ENCODE measurements at places on chromosomes 12 and 14.

DNA sequence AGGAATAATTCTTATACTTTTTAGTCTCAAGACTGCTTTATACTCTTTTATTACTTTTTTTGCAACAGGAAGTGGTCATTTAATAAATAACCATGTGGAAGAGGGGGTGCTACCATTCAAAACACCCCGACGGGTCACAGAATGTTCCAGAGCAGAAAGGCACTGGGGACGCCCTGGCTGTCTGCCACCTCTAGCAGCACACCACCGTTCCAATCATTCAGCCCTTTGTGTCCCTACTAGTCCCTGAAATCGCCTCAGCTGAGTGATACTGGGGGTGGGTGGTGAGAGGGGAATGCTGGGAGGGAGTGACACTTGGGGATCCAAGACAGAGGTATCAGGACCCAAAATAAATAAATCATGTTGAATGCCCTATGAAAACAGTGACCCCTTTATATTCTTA, 52.4 kb downstream of the MON2 start:
- no peak for DNase-seq

DNA sequence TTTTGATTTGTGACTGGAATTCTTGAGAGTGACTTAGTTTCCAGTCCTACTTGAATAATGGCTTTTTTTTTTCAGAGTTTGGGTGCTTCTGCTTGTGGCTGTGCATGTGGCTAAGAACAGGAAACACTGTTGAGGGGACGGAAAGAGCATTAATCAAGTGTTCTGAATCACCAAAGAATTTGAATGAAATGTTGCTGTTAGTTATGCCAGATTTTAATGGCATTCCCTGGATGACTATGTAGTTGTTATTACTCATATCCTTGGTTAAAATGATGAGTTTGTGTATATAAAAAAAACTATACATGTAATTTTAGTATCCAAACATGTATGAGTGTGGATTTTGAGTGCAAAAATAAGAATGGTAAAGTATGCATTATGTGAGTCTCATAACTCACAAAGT, 347.9 kb downstream of the BCAT1 start:
- DNase-seq, result no peak

DNA sequence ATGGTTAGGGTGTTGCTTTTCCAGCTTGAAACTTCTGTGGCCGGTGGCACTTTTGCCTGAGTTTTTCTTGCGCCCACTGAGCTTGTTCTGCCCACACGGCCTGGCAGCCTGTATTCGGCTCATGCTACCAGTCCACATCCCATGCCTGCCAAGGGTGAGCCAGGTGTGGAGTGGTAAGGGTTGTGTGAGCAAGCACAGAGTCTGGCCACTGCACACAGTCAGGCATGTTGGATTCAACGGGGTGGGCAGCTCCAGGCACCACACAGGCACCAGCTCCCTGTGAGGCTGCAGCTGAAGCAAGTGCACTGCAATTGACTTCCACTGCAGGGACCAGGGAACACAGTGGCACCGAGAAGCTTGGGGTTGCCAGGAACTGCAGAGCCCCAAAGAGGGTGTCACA, 18.8 kb upstream of the NTS start:
- no peak for DNase-seq

GRCh38 chr14:61589691-61590581, 105.4 kb upstream of the HIF1A start:
- no peak for DNase-seq

DNA sequence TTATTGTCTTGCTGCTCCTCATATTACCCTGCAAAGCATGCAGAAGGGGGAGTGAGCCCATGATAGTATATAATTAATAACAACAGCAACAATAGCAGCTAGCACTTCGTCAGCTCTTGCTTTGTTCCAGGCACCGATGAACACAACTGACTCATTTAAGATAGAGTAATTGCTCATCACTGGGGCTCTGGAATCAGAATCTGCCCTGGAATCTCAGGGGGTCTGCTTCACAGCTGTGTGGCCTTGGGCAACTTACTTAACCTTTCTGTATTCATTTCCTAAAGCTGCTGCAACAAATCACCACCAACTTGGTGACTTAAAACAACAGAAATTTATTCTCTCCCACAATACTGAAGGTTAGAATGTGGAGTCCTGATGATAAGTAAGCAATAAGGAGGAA, 55.0 kb upstream of the PSMC1 start:
- no peak for DNase-seq

DNA sequence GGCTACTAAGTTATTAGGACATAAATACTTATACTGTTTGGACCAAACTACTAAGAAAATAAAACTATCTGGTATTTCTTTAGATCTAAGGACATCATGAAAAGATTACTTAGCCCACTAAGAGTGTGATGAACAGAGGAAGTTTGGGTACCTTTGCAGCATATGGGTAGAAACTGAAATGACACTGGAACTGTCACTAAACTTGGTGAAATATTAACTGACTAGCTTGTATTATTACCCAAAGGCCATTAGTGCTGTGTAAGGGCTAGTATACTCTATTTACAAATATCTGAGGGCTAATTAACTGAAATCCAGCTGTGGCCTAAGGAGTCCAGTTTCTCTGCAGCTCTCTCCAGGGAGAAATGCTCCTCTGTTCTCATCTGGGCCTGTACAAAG, 45.5 kb downstream of the PAWR start:
- DNase-seq, result no peak

- no peak for DNase-seq
Measured at GRCh38 chr14:58777541-58777979, 139.8 kb downstream of the DACT1 start.

- DNase-seq, result no peak
Measured at GRCh38 chr14:68692916-68693771, 99.7 kb downstream of the ZFP36L1 start.

DNA sequence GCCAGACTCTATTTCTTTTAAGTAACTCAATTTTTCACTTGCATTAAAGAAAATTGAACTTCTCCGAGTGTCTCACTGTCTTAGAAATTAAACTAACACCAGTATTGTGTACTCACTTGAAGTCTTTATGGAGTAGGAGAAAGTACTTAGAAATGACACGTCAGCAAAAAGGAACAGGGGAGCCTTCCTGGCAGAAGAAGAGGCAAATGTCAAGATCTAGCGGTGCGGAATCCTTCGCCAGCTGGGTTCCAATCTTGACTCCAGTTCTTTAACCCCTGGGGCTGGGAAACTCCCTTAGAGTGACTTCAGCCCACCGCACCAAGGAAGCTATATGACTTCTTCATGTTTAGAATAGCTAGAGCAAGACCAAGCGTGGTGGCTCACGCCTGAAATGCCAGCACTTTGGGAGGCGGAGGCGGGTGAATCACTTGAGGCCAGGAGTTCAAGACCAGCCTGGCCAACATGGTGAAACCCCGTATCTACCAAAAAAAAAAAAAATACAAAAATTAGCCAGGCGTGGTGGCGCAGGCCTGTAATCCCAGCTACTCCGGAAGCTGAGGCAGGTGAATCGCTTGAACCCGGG, 34.4 kb downstream of the WBP11 start:
- DNase-seq, result peak; percentile 48

DNA sequence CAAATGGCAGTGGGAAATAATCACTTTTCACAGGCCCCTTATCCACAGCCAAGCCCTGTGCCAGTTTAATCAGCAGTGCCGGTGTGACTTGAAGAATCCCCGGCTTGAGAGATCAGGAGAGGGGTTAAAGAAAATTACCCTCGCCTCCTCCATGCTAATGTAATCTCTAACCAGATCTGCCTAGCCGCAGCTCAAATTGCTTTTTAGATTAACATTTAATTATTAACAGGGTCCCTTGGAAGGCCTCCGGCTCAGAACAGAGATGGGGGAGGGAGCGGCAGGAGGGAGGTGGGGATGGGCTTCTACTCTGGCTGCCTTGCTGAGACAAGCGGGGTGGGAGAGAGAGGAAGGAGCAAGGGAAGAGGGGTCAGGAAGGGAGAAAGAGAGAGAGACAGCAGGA, 24.0 kb downstream of the FAM222A start:
- no peak for DNase-seq

- no peak for DNase-seq
Measured at GRCh38 chr12:94111302-94111701, 37.1 kb upstream of the PLXNC1 start.

DNA sequence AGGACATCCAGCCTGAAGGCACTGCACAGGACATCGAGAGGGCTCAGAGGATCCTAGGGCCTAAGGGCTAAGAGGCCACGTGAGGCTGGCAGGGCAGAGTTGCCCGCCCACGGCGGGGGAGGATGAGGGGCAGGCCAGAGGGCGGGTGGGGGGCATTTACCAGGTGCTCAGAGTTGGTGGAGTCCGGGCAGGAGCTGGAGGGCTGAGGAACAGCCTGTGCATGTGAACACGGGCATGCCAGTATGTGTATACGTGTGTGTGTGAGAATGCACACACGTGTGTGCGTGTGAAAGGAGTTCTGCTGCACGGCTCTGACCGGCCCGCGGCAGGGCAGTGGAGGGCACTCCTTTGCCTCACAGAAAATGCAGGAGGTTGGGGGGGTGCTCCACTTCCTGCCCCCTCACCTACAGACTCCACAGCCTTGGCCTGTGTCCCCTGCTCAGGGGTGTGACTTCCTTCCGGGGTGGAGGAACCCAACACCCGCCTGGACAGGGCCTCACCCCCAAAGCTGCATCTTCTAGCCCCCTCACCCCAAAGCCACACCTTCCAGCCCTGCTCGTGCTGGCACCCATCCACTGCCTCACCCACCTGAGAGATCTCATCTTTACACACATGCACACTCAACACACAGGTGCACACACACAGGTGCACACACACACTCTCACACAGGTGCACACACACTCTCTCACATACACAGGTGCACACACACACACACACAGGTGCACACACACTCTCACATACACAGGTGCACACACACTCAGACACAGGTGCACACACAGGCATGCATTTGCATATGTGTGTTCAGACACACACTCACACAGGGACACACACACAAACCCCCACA, 11.8 kb upstream of the GPR132 start:
- DNase-seq, result no peak

DNA sequence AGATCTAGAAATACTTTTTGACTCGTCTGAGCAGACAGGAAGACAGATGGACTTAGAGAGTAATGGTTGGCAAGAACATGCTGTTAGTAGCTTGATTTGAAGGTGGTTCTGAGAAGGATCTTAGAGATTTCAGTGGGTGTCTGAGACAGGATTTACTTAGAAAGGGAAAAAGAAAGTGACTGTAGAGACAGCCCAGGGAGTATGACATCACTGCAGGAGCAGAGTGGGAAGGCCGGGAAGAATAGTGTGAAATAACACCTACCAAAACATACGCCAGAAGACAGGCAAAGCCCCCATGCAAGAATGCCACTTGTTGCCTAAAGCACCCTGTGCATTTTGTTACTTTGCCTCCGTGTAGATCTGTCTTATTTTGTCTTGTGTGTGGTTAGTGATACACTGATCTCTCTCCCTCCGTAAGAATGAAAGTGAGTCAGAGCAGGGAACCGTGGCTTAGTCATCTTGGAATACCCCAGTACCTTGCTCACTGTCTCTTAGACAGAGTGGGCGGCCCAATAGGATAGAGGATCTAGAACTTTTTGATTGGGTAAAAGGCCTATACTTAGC, 161.3 kb upstream of the IFNG-AS1 start:
- DNase-seq, result peak; percentile 57

- DNase-seq, result no peak
Measured at GRCh38 chr14:94047581-94047980, 21.4 kb downstream of the OTUB2 start.

- DNase-seq, result no peak
Measured at GRCh38 chr14:54166049-54166950, 209.7 kb upstream of the BMP4 start.

GRCh38 chr14:69620211-69620611, 8.8 kb downstream of the SUSD6 start:
- DNase-seq, result no peak

DNA sequence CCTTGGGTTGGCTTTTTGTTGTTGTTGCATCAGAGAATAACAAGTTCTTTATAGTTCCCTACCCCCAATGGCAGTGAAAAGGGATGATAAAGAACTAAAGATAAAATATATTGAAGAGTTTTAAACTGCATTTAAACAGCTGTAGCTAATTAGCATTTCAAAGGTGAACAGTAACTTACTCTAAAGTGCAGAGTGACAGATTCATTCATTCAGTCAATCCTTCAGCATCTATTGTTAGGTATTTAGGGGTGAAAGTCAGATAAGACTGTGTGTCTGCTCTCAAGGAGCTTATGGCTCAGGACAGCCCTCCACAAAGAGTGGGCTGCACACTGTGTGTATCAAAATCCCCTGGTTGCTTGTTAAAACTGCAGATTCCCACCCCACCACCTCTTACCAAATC, 146.1 kb downstream of the SSPN start:
- DNase-seq, result no peak

- no peak for DNase-seq
Measured at GRCh38 chr14:101926620-101927019, 37.8 kb upstream of the DYNC1H1 start.

DNA sequence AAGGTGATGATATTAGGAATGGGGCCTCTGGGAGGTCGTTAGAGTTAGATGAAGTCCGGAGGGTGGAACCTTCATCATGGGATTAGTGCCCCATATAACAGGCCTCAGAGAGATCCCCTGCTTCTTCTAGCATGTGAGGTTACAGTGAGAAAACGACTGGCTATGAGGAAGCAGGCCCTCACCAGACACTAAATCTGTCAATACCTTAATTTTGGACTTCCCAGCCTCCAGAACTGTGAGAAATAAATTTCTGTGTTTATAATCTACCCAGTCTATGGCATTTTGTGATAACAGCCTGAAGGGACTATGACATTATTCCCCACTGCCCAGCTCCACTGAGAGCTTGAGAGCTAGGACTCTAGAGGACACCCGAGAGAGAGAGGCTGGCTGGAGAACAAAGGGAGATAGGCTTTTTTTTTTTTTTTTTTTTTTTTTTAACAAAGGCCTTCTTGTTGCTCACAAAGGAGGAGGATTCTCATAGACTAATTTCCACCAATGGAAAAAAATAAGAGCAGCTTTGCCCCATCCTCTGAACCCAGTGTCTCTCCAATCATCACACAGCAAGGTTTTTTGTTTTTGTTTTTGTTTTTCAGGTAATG, 87.8 kb upstream of the EEA1 start:
- no peak for DNase-seq

DNA sequence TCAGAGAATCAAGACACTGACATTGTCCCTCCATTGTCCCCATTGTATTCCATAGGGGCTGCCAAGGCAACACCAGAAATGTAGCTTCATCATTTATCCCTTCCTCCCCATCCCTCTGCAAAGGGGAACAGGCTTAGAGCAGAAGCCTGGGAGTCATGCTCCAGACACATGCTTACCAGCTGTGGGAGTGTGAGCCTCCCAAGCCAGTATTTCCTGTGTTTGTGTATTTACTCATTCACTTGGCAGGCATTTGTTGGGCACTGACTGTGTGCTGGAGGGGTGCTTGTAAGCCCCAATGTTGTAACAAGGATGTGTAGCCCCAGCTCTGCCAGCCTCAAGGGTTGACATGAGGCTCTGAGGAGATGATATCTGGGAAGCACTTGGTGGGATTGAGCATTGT, 46.0 kb upstream of the TCL1A start:
- DNase-seq, result no peak

GRCh38 chr12:93571365-93571924, 1.0 kb upstream of the SOCS2 start:
- peak; percentile 59 for DNase-seq
